Esophagus squamous epithelium (tissue), 5 donors: ENCODE measurements at places on chromosomes 3 and 15.

DNA sequence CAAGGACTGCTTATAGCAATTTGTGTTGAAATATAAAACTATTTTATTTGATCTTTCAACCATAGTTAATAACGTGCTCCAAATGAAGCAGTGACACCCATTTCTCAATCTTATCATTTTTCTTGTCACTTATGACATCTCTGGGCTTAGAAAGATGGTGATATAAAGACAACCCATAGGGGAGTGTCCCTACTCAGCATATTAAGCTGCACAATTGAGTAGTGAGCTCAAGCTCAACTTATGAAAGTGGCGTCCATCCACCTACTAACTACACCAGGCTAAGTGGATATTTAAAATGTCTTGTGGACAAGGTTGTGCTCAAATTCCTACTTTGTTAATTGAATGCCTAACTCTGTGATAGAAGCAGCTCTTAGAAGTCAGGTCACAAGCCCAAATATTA, 46.7 kb downstream of the SLC9C1 start:
- no peak for DNase-seq

- no peak for DNase-seq
Observed at GRCh38 chr15:47568030-47568429, 149.3 kb upstream of the SEMA6D start.

GRCh38 chr3:143134471-143134870, 14.9 kb downstream of the CHST2 start:
- DNase-seq: no peak

DNA sequence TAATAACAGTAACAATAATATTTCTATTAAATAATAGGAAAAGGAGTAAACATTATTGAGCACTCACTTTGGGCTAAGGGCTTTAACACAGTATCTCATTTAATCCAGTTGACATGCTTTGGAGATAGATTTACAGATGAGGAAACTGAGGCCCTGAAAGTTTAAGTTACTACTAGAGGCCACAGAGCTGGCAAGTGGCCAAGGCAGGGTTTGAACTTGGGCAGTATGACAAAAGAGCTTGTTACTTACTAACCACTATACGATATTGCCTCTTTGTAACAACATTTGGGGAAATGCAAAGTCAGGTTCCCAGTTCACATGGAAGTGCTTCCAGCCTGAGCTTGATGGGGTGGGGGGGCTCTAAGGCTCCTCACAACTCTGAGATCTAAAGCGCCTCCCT, 149.1 kb upstream of the LMCD1 start:
- no peak for DNase-seq

GRCh38 chr3:73107676-73108187, 46.3 kb downstream of the EBLN2 start:
- DNase-seq: no peak
